ENCODE measurements at places on chromosomes 6 and 20.

DNA sequence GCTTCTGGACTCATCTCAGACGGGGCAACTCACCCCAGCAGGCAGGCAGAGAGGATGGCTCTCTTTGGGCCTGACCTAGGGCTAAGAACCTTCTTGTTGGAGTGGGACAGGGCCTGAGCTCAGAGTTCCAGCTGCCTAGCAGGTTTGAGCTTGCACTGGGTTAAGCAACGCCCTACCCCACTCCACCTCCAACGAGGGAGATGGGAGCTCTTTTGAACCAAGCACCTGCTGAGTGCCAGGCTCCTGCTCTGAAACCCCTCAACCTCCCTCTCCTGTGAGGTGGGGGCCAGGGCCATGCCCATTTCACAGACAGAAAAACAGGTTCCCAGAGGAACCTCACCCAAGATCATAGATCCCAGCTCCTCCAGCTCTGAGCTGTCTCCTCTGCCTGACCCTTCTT lies 54.3 kb downstream of the SNAI1 start:
- no peak for DNase-seq

DNA sequence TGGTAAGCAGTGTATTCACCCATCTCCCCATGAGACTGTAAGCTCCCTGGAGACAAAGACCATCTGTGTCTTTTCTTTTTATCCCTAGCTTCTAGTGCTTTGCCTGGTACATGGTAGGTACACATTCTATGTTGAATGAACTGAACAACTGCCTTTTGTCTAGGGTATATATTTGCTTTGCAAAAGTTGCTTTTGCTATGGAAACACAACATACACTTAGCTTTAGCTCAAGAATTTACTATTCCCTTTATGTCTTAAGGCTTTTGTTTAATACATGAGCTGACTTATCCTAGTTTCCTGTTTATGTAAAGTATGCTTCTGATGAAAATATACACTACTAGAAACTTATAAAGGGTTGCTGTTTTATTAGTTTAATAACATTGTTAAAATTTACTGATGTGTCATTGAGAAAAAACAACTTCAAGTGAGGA lies 198.2 kb downstream of the PRL start:
- no peak for DNase-seq

DNA sequence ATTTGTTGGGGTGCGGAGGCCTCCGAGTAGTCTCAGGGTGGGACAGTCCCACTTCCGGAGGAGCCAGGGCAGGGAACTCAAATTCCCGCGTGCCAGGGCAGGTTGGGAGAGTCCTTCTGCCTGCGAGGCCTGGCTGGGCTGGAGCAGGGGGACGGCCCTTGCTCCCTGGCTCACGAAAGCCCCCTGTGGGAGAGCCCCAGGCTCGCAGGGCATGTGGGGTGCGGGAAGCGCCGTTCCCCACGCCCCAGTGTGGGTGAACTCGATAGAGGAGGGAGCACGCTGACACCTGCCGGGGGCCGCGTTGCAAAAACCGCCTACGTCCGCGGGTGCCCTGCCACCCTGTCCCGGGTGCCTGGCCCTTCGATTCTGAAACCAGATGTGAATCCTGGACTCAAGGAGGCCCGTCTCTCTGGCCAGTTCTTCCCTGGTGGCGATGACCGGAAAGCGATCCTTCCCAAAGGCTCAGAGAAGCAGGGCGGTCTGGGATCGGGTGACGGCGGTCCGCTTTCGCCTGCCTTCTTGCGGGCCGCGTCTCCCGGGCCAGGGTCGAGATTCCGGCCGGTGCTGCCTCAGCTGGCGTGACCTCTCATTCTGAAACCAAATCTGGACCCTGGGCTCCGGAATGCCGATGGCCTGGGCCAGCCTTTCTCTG lies 1846.5 kb upstream of the DEFB115 start:
- no peak for DNase-seq

DNA sequence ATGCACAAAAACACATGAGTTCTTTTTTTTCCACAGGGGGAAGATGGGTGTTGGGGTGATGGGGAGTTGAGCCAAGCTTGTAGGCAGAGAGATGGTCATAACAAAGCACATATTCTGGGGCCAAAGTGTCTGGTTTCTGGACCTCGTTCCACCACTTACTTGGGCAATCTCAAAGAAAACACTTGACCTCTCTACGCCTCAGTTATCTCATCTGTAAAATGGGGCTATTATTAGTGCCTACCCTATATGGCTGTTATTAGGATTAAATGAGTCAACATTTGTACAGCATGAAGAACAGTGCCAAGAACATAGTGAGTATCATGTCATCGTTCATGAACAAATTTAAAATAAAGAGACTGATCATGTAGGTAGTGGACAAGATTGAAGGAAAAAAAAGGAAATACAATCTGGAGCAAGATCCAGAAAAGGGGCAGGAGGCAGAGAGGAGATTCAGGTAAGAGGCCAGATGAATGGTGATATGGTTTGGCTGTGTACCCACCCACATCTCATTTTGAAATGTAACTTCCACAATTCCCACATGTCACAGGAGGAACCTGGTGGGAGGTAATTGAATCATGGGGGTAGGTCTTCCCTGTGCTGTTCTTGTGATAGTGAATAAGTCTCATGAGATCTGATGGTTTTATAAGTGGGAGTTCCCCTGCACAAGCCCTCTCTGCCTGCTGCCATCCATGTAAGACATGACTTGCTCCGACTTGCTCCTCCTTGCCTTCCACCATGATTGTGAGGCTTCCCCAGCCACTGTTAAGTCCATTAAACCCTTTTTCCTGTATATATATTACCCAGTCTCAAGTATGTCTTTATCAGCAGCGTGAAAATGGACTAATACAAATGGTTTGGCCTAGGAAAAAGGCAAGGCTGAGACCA lies 14.2 kb downstream of the EEF1E1 start:
- DNase-seq: no peak

DNA sequence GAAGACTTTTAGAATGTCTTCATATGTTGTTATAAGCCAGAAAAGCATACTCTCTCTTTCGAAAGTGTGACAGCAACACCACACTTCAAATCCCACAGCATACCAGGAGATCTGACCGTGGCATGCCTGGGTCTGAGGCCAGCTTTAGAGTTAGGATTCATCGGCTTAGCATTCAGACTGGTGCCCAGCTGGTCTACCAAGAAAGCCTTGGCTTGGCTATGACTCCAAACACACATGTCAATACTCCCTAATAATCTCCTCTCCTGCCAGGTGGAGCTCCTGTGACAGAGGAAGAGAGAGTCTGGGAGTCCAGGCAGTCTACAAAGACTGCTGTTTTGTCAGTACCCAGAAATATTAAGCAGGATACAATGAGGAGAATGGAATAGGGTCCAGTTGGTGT lies 77.1 kb upstream of the MAN1A1 start:
- DNase-seq: no peak

DNA sequence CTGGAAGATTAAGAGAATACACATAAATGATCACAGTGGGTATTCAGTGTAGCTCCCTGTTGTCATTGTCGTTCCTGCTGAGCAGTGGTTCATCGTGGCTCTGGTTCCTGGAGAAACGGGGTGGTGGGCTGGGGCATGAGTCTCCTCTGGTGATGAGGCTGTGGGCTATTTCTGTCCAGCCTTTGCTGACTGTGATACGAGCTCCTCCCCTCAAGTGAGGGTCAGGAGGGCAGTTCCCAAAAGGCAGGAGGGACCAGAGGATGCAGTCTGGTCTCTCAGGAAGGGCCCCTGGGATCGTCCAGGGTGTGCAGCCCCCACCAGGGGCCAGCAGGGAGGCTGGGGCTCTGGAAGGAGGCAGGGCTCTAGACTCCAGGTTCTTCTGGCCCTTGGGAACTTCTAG lies 31.1 kb upstream of the DLGAP4 start:
- DNase-seq: no peak

All from stimulated activated CD4-positive, alpha-beta T cell treated with anti-CD3 and anti-CD28 coated beads, Interleukin-12 subunit alpha, Interleukin-12 subunit beta, amount 100 ng/mL, for 4 hours (primary cell).